Activated CD4-positive, CD25-positive, alpha-beta regulatory T cell treated with anti-CD3 and anti-CD28 coated beads, Interleukin-2, amount 50 U/mL, for 16 hours (primary cell): ENCODE measurements at places on chromosomes 4 and X.

DNA sequence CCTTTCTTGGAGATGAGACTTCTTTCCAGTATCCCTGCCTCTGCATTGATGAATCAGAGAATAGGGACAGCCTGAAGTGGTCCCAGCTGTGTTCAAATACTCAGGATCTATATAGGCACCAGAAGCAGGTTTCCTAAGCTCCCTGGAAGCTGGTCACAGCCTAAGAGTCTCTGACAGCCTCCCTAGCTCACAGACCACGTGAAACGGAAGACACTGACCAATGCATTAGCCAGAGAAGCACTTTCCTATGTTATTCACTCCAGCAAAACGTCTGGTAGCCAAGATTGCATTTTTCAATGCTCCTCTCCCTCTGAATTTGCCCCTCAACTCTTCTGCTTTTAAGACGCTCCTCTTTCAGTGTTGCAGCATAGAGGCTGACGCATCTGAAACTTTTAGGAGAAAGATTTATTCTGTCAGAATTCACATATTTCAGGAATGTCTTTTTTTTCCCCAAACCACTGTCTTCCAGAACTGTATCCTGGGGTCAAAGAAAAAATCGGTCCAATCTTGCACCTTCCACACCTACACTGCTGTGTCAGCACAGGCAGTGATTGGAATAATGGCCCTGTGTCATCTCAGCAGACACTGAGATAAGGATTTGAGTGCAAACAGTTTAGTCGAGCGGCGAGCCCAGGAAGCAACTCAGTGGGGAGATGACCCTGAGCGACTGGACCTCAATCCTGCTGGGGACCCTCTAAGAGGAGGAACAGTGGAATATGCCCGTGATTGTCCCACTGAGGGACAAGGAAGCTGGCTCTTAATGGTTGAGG is 109.4 kb downstream of the SMIM20 start:
- DNase-seq = no peak

DNA sequence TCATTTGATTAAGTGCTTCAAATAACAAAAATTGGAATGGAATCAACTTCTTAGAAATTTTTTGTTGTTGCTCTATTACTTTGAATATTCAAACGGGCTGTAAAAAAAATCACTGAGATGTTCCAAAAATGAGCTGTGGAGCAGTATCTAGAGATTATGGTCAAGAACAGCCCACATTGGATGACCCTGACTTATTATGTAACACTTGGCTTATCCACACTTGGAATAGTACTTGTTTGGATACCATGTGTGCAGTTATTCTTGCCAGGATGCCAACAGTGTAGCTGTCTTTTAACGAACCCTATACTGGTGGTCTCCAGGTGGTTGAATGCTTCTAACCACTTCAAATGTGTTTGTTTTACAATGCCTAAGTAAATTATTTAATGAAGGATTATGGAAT is 64.9 kb upstream of the CAMK2D start:
- DNase-seq = no peak

GRCh38 chr4:39287223-39287622 is 78.9 kb downstream of the RFC1 start:
- DNase-seq = no peak

- DNase-seq = no peak
Measured at GRCh38 chr4:47641755-47642154, 156.7 kb downstream of the ATP10D start.
